Stimulated activated CD8-positive, alpha-beta memory T cell treated with anti-CD3 and anti-CD28 coated beads, Interleukin-15, amount 100 ng/mL, for 48 hours (primary cell): ENCODE measurements at places on chromosomes 7 and 10.

GRCh38 chr7:121558288-121558687, 162.2 kb upstream of the FAM3C start:
- no peak for DNase-seq

- no peak for DNase-seq
Measured at GRCh38 chr10:5888351-5888750, 1.3 kb downstream of the ANKRD16 start.

- no peak for DNase-seq
Measured at GRCh38 chr10:55024713-55025112, 223.7 kb upstream of the PCDH15 start.

- no peak for DNase-seq
Measured at GRCh38 chr10:22997096-22997495, 69.2 kb downstream of the ARMC3 start.

DNA sequence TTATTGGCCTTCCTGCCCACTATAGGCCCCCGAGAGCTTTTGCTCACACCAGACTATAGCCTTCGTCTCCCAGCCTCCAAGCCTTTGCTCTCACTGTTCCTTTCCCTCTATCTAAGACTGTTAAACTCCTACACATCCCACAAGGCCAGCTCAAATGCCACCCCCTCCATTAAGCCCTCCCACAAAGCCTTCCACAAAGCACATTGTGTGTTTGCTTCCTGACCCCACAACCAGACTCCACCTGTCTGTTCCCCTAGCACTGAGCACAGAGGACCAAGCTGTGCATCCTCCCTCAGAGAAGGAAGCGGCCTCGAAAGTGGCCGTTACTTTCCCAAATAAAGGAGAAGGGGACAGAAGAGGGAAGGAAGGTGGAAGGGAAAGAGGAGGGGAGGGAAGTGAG, 1.3 kb downstream of the LOXL4 start:
- no peak for DNase-seq

- DNase-seq: no peak
Measured at GRCh38 chr7:101362334-101363195, at the start of gene COL26A1. Gene COL26A1 (plus strand): TSS chr7:101362875. CDS start chr7:101363033, 158 bp downstream.

GRCh38 chr10:22534849-22535604, 179.4 kb downstream of the PIP4K2A start:
- DNase-seq: no peak

GRCh38 chr7:77797734-77798393, 370 bp downstream of the TMEM60 start:
- DNase-seq: no peak

- no peak for DNase-seq
Measured at GRCh38 chr10:32941357-32941756, 16.7 kb downstream of the ITGB1 start.

- DNase-seq: no peak
Measured at GRCh38 chr10:93603023-93603422, 2.0 kb upstream of the RBP4 start.

GRCh38 chr10:54469587-54470323, 331.3 kb downstream of the PCDH15 start:
- DNase-seq: no peak

DNA sequence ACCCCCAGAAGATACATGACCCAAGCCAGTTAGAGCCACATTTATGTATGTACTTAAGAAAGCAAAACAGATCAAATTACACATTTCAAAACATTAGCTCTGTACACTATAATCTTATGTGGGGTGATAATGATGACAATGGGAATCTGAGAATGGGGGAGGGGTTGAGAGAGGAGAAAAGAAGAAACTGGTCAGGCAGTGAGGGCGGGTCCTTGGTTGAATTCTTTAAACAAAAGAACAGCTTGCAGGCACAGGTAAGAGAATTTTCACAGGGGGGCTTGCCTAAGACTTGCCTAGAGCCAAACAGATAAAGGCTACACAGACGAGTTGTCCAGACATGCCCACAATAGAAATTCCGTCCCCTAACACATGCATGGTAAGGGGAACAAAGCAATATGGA, 76.8 kb upstream of the PTER start:
- DNase-seq: no peak

DNA sequence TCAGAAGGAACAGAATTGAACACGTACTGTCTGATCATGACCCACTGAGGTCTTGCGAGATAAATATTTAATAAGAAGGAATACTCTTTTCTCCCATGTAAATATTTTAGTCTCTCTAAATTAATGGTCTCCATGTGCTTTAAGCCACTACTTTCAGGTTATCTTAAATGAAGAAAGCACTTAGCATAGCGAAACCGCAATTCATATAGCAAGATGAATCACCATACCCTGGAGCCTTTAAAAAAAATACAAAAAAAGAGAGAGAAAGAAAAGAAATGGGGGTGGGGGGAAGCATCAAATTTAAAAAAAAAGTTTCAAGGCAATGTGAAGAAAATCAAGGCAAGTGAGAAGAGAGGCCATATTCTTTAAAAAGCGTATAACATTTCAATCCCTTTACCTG, 82.5 kb downstream of the CTTNBP2 start:
- DNase-seq: no peak
